ENCODE measurements at places on chromosomes 3 and 15. TPM values are rescaled to one million over a fixed set of nuclear protein-coding genes. Genes with fewer than 3 reads are reported as not detected.
A peak's percentile ranks its signal among the peaks of the same experiment; 100 is the strongest.

The CPN2 gene
- total RNA-seq, result not detected

The DHFR2 gene
- total RNA-seq, result 1.4 TPM

The CP gene
- total RNA-seq, result not detected

GRCh38 chr15:60204131-60204885 is 193.5 kb downstream of the ANXA2 start:
- no peak for DNase-seq

DNA sequence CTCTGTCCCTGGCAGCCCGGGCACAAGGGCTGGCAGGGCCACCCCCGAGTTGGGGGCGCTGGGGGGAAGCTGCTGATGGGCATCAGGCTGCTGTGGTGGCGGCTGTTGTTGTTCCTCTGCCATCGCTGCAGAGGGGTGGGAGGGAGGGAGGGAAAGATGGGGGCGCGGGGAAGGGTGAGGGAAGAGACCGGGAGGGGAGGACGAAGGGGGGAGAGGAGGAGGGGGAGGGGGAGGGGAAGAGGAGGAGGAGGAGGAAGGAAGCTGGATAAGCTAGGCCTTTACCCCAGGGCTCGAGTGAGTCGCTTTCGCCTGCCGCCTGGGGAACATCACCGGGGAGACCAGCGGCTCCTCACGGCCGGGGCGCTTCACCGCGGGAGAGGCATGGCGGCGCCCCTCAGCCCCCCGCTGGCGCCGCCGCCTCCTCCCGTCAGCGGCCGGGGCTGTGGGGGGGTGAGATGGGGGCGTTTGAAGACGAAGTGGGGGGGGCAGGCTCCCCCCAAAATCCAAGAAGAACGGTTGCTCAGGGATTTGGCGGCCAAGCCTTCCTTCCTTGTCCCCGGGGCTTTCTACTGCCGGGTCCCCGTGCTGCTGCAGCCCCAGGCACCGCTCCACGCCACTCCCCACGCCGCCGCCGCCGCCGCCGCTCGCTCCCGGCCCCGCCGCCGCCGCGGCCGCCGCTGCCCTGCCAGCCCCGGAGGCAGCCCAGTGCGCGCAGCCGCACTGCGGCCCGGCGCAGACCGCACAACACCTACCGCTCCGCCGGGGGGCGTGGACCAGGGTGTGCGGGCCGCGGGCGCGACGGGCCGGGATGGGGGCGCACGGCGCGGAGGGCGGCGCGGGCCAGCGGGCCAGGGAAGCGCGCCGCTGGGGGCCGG is at the start of gene RFX7:
Gene RFX7 (minus strand): TSS at position 717 of the 875 bp plus-strand sequence. CDS start 594 bp downstream, at position 123.
- peak; percentile 79 for DNase-seq

The SRP14 gene
- 133 TPM for total RNA-seq

GRCh38 chr3:15180042-15180611 is 25.9 kb upstream of the CAPN7 start:
- DNase-seq, result no peak

The TMIE gene
- 0.28 TPM for total RNA-seq

The RASGRF1 gene
- not detected for total RNA-seq

GRCh38 chr3:179265875-179266274 is 15.0 kb upstream of the KCNMB3 start:
- no peak for DNase-seq

DNA sequence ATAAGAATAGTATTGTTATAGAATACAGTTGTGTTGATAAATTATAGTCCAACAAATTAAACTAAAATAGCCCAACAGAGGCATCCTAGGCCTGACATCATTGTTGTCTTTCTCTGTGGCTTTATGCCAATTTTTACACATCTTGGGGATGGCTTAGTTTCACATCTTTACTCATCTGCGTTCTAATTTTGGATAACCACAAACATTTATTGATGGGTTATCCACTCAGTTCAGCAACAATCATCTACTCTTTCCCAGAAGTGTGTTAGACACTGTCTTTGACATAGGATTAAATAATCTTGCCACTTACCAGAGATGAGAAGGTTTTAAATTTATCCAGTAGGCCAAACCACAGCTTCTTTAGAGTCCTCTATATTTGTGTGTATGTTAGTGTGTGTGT is 120.8 kb upstream of the PHLDB2 start:
- DNase-seq, result no peak

- DNase-seq, result no peak
These were observed 34.8 kb downstream of the EHD4 start for GRCh38 chr15:41937568-41937923.

The CACNA2D2 gene
- 7.2 TPM for total RNA-seq

DNA sequence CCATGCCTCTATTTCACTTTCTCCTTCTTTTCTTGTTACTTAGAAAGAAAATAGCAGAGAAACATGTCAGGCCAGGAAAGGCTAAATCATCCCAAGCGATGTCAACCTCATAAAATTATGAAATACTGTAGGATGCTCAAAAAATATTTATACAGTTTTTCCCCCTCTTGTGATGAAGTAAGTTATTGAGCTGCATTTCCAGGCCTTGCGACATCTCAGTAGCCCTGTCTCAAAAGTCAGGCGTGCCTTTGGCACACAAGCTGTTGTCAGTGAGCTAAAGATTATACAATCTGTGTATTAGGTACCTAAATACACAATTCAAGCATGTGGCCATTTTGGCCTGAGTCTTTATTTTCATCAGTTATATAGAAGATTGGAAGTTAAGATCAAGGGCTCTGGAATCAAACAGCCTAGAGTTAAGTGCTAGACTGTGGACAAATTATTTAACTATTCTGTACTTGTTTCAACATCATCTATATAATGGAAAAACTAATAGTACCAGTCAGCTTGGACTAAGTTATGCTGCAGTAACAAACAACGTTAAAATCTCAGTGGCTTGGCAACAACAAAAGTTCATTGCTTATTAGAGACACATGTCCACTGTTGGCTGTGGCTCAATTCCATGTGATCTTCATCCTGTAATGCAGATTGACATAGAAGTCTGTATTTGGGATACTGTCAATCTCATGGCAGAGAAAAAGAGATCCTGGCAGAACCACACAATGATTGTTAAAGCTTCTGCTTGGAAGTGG is 406.4 kb upstream of the PROK2 start:
- DNase-seq, result no peak

GRCh38 chr15:69457304-69458280 is 5.0 kb downstream of the RPLP1 start:
- no peak for DNase-seq

The PTPRG gene
- not detected for total RNA-seq

GRCh38 chr15:98794748-98795147 is 146.4 kb downstream of the IGF1R start:
- DNase-seq, result no peak

DNA sequence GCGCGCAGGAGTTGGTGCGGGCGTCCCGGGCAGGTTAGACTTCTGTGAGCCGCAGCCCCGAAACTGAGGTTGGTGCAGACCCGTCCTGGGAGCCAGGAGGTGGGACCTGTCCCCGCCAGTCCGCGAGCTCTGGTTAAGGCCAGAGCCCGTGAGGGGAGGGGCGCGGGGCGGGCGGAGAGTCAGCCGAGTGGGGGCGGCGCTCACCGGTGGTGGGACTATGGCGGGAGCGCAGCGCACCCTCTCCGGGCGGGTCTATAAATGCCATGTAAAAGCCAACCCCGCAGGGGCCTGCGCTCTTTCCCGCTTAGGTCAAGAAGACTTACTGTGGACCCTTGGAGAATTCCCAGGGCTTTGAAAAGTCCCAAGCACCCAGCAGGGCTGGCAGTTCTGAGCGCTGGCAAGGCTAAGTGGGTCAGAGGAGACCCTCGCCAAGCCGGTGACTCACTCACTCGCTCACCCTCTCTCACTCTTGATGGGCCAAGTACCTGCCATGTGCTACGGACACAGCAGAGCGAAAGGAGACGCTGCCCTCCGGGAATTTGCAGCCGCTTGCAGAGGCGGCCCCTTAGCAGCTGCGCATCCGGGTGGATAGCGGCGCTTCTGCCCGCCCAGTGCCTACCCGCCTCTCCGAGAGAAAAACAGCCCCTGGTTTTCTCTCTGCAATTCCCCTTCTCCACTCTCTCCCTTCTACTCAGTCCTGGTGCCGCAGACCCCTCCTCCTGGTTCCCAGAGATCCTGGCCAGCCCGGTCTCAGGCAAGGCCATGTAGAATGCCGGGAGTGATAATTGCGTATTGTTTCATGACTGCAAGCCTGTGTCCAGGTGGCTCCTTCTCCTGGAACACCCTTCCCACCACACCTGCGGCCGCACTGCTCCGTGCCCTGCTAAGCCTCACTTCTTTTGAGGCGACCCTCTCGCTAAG is at the start of gene ALDH1L1:
Gene ALDH1L1 (minus strand): TSS at position 110 of the 921 bp plus-strand sequence. CDS start 19,607 bp downstream, outside the sequence.
- DNase-seq, result no peak

DNA sequence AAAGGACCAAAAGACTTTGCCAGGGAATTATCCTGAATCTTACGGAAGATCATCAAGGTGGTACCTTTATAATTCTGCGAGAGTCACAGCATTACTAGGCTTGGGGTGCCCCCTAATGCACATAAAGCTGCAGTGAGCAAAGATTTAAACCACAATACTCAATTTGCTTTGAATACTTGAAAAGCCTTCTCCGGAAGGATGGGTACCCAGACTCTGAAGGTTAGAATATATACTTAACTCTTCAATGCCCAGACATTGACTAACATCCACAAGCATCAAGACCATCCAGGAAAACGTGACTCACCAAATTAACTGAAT is 117.8 kb upstream of the KCNH8 start:
- DNase-seq, result peak; percentile 8

The CD47 gene
- total RNA-seq, result 118 TPM

- DNase-seq, result no peak
These were observed 45.0 kb downstream of the CLSTN2 start for GRCh38 chr3:139979991-139980390.

DNA sequence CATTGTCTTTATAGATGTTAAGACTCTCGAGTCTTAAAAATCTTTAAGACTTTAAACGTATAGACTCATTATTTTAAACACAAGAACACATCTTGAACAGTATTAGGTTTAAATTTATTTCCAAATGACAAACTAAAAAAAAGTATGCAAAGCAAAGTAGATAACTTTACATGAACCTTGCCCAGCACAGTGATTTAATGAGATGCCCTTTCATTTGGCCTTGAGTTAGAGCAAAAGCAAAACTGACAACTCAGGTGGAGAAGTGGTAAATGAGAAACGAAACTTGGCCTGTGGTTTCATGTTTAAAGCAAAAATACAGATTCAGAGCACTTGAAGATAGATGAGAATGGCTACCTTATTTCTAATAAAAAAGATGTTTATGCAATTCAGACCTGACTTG is 8.6 kb downstream of the GPR15 start:
- DNase-seq, result no peak

GRCh38 chr15:73352082-73352481 is 16.7 kb downstream of the HCN4 start:
- DNase-seq, result no peak

GRCh38 chr15:80878242-80878866 is 99.2 kb downstream of the CEMIP start:
- DNase-seq, result no peak

GRCh38 chr15:29309139-29309538 is 39.5 kb upstream of the NSMCE3 start:
- no peak for DNase-seq

GRCh38 chr3:181017690-181018089 is 28.2 kb upstream of the DNAJC19 start:
- DNase-seq, result no peak

DNA sequence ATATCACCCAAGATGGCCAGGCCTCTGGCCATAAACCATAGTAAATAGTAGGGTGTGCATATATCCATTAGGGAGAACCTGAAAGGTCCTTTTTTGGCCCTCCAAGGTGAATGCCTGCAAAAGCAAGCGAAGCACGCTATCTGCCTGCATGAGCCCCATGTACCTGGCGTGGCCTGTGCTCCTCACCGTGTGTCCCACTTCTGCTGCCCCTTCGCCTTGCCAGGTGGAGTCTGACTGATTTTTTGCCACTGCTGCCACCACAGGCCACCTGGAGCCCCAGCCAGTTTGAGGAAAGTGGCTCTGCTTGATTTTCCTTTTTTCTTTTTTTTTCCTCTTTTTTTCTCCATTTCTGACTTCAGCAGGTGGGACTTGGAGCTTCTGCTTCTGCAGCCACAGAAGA is 139.7 kb downstream of the SNRPN start:
- DNase-seq, result no peak

DNA sequence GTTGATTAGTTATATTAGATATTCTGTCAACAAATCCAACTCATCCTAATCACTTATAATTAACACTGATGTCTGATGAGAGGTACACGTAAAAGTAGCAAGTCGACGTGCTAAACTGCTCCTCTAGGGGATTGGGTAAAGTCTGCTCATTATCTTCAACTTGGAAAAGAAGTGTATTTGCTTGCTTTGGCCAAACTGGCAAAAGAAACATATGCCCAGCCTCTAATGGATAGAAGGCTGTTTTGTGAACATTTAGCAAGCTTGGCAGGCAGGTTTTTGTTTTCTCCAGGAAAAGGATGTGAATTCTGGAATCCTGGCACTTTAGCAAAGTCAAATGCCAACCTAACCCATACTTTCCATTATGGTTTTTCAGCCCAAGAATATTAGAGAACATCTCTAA is 264.8 kb downstream of the TBL1XR1 start:
- DNase-seq, result no peak

The CPLX3 gene
- 0.19 TPM for total RNA-seq

GRCh38 chr3:99505646-99506269 is 132.6 kb upstream of the COL8A1 start:
- DNase-seq, result no peak

The PRTG gene
- not detected for total RNA-seq

GRCh38 chr15:60819860-60820259 is 340.9 kb upstream of the ICE2 start:
- DNase-seq, result no peak

The SLC24A5 gene
- total RNA-seq, result not detected

The ZNF385D gene
- total RNA-seq, result not detected

The SH3GL3 gene
- total RNA-seq, result not detected

- DNase-seq, result no peak
These were observed 16.8 kb downstream of the RBSN start for GRCh38 chr3:15081960-15082664.

The NMB gene
- 1.8 TPM for total RNA-seq

GRCh38 chr15:92807971-92808571 is 92.1 kb upstream of the CHD2 start:
- no peak for DNase-seq

The THRB gene
- total RNA-seq, result not detected

DNA sequence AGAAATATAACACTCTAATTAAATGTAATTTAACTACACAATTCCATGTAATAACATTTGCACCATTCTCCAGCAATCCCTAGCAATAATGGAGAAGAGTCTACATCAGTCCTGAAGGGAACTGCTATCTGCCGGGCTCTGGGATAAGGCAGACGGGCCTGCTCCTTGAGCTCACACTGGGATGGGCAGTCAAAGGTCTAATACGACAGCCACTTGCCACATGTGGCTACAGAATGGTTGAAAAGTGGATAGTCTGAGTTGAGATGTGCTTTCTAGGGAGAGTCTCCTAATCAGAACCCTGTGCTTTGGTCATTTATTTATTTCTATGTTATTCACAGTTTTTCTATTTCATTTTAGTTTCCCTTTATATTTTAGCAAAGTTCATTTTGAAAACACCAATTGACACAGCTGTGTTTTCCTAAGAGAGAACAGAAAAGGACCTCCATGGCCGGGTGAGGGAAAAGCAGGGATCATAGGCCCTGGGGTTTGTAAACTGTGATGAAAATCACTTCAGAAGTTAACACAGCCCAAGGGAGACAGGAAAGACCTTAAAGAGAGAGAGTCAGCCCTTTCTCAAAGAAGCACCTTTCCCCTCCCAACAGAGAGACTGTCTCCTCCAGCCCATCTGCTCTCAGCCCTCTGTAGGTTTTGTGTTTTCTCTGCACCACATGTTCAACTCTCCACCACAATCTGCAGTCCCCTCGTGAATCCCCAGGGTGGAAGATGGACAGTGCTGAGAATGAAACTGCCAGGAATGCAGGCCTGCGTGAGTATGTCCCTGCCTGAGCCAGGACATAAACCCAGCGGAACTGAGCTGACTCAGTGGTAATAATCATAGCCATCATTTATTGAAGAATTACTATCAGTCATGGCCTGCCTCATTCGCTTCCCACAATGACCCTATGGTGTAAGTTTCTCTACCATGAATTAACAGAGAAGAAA is 11.6 kb downstream of the FSIP1 start:
- no peak for DNase-seq

Data from CD8-positive, alpha-beta T cell (primary cell).